Fibroblast of the aortic adventitia (primary cell): ENCODE measurements at places on chromosomes 2 and 18.

GRCh38 chr2:8550937-8551621, 130.8 kb upstream of the ID2 start:
- no peak for DNase-seq

DNA sequence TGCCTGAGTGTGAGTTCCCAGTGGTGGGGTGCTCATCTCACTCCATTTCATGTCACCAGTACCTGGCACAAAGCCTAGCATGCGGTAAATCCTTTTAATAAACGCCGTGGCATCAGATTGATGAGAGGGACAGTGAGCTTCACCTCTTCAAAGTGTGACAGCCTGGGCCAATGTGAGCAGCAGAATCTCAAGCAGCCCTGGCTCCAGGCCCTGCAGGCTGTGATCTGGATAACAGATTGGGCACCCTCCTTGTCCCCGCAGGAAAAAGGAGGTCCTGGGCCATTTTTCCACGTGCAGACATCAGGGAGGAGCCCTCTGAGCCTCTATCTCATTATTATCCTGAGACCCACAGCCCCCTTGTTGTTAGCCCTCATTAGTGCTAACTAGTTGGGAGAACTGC, 34.8 kb downstream of the TET3 start:
- DNase-seq: no peak

DNA sequence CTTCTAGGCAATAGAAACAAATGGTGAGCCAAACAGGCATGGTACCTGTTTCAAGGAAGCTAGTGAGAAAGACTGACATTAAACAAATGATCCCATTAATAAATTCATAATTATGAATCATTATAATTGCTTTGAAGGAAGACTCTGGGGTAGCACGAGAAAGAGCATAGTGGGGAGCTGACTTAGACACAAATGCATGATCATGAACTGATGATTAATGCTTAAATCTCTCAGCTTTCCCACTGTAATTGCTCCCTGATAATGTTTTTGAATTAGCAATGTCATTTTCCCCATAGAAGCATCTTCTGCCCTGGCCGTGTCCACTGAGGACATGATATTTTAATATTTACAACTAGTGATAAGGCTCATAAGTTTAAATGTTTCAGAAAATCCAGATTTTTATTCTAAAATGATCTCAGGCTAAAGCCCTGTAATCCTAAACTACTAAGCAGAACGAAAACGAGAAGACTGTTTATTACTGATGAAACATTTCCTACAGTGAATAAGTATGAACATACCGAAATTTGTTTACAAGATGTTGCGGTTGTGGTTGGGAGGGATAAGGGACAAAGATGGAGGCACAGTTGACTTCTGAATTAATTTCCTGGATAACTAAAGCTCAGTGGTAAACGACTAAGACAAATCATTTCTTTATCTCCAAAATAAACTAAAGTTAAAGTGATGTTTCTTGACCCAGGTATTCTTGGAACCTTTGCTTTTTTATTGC, 47.3 kb upstream of the TACR1 start:
- no peak for DNase-seq

DNA sequence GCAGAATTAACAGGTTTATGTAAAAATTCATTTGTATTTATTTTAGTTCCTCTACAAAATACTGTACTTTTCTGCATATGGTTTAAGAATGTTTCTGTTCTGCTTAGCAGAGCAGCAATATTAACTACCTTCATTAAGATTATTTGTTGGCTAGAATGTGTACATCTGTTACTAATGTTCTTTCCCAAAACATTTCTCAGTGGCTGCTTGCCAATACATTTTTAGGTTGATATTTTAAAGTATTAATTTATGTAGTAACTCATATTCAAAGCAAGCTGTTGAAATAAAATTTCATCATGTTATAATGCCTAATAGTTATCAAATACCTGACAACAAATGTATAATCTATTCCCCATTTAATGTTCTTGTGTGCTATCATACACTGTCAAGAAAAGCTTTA, 40.3 kb downstream of the PRKD3 start:
- peak; percentile 55 for DNase-seq

DNA sequence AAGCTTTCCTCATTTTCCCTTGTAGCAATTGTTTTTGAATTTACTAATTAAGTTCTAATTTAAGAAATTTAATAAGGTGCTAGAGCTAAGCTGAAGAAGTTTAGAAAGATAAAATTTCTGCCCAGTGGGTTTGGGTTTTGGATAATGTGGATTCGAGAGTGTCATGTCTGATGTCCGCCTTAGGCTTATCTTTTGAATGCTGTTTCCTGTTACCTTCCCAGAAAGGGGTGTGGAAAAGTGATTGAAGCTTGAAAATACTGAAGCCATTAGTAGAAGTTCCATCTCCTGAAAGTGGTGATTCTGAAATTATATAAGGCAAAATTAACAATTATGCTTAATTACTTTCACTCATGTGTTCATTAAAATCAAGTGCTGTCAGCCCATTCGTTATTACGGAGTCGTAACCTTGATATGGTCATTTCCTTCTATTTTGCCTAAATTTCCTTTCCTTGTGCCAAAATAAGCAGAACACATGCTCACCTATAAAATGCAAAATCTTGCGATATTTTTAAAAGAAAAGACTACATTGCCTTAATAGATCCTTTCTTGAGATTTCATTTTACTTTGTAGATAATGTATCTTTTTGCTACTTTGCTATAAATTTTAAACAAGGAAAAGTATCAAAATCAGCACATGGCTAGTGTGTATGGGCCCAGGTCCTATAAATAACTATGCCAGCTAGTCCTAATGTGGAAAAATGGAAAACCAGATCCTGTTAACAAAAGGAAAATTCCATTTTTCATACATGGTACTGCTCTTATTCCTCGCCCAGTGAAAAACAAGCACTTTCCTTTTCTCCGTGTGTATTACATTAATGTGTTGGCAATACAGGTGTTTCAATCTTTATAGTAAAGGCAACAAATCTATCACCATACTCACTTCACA, 97.3 kb downstream of the ICOS start:
- no peak for DNase-seq

DNA sequence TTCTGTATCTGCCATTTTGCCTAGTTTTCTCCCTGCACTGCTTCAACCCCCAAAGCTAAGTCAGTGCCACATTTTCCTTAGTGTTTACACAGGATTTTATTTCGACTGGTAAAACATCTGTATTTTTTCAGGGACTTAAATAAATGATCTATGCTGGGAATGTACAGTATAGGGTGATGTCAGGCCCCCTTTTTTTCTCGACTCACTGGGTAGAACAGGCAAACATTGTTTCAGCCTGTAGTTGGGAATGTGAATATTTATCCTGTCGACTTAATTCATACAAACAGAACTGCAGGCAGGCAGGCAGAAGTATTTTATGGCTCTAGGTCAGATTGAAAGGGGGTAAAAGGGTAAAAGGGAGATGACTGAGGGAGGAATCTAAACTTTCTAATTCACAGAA, 123.5 kb upstream of the ZFP36L2 start:
- no peak for DNase-seq
